ENCODE measurements at places on chromosomes 7 and 10. TPM values are rescaled to one million over a fixed set of nuclear protein-coding genes. Genes with fewer than 3 reads are reported as not detected.

DNA sequence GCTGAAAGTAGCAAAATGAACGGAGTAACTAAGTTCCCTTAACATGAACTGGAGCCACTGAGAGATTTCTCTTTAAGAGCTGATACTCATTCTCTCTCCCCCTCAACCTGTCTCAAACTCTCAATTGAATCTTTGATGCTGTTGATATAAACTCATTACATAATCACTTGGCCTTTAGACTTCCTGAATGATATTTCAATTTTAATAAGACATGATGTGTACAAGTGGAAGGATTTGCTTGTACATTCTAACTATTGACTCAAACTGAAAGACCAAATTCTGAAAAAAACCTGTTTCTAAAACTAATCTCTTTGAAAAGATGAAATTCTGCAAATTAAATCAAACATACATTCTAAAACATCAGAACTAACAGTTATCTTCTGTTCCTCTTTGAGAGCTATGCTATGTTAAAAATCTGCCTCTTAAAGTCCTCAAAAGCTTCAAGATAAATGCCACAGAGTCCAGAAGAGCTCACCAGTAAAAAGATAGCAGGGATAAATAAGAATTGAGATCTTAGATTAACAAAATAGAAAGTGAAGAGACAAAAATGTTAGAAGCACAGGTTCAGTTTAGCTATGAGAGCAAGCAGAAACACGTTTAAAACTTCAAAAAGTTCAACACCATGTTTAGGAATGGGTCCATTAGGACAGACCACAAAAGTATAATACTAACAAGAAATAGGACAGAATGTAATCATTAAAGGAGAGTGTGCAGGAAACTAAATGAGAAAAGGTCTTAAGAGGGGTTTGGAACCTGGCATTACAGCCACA is 46.1 kb downstream of the TNPO3 start:
- ATAC-seq = no peak

GRCh38 chr7:105680505-105681187 is 99.4 kb upstream of the EFCAB10 start:
- ATAC-seq = no peak

- ATAC-seq = no peak
Observed at GRCh38 chr7:22216832-22217475, 140.0 kb downstream of the RAPGEF5 start.

The ABCC2 gene
- 0.36 TPM for total RNA-seq

GRCh38 chr7:39811161-39811614 is 138.9 kb upstream of the CDK13 start:
- ATAC-seq = peak; percentile 54

GRCh38 chr7:54847921-54848320 is 88.9 kb upstream of the SEC61G start:
- no peak for ATAC-seq

DNA sequence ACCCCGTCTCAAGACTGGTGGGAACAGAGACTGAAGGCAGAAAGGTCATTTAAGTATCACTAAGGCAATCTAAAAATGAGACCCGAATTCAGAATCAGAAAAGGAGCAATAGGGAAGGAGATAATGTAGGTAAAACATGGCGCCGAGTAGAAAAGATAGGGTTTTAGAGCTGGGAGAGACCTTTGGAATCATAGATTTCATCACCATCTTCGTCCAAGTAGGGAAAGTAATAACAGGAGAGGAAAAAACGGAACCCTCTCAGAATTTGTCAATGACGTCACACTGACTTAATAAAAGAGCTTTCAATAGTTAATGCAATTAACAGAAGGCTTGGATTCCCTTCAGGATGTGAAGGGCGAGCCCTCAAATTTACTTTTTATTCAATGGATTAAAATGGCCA is 1.0 kb upstream of the UBN2 start:
- ATAC-seq = no peak

The LLCFC1 gene
- total RNA-seq = not detected

- peak; percentile 91 for ATAC-seq
Observed at GRCh38 chr7:44761207-44762161, 12.8 kb downstream of the ZMIZ2 start.

DNA sequence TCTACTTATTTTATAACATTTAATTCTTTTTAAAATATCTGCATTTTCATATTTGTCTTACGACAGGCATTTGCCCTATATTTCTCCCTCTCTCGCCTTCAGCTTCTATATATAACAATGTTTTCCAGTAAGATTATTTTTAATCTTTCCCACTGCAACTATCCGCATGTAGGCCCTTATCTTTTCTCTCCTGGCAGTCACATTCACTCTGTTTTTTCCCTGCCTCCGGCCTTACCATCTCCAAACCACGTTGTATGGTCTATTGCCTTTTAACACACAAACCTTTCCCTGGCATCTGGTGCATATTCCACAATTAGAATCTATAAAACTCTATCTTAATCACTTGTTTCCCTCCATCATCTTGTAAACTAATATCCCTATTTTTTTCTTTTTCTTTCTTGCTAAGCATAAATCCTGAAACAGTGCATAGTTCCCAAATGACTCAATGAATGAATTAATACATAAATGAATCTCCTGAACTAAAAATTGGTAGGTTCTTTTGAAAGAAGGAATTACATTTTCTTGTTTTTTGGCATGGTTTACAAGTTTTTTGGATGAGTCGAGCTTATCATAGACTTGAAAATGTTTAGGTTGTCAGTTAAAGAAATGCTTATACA is 173.2 kb downstream of the SEMA3A start:
- ATAC-seq = no peak

The SKIDA1 gene
- 0.44 TPM for total RNA-seq

The ITPRID1 gene
- total RNA-seq = 0.28 TPM

The PNLIPRP1 gene
- not detected for total RNA-seq

GRCh38 chr7:137658190-137658900 is 188.4 kb downstream of the DGKI start:
- no peak for ATAC-seq

DNA sequence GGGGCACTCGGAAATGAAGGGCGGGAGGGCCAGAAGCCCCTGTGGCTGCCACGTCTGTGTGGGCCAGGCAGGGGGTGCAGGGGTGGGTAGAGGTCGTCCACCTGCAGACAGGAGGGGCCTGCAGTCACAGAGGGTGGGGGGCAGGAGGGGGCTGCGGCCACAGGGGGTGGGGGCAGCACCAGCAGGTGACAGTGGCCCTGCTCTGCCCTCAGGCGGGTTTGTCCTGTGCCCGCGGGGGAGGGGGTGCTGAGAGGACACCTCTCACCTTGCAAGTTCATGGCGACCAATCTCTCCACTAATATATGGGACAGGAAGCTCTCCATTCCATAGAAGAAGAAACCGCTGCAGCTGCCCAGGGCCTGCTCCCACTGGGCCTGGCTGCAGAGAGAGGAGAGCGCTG is 26.6 kb upstream of the NKX6-2 start:
- ATAC-seq = no peak

GRCh38 chr10:77975086-77975666 is 48.6 kb upstream of the DLG5 start:
- no peak for ATAC-seq

- ATAC-seq = no peak
Observed at GRCh38 chr10:48288661-48289060, 14.2 kb upstream of the FRMPD2 start.

The MARCHF5 gene
- 42.9 TPM for total RNA-seq

DNA sequence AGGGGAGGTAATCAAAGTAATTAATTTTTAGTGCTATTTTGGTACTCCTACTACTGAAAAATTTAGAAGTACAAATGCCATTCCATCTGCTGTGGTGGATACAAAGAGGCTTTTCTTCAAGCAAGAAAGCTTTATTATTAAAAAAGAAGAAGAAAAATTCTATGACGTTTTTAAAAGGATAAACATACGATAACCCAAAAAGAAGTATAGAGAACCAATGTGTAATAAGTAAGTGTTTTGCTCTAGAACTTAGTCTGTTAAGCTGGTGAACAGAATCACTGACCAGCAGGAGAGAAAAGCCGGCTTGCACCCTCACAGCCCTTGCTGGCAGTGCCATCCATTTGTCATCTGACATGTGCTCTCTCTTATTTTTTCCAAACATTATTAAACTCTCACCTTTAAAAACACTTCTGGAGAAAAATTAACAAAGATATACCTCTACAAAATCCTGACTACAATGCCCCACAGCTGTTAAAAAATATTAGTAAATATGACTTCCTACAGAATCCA is 81.5 kb downstream of the SRPK2 start:
- ATAC-seq = no peak

The KNDC1 gene
- 3.8 TPM for total RNA-seq

DNA sequence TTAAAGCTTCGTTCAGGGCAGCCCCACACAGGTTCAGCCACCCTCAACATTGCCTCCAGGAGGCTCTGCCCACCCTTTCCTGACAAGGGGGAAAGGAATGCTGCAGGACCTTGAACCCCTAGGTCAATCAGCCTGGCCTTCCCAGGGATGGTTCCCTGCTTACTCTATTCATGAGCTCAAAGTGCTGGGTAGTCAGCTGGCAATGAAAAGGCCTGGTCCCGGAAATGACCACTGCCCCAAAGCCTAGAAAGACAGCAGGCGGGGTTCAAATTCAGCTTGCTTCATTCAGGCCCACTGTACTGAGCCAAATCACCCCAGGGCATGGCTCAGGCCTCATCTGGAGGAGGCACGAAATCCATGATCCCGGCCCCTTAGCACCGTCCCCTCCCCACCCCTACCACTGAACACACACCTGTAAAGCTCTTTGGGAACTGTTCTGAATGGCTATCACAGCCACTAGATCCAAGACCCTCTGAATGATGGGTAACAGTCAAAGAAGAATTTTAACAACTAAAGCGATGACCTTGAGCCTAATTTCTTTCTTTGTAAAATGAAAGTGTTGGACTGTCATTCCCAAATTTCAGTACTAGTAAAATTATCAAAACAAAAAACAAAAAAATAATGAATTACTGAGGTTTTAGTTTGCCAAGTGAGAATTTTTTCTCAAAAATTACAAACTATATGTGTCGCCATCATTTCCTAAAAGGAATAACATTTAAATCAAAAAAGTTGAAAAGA is 1.0 kb downstream of the URGCP start:
- ATAC-seq = peak; percentile 80

- no peak for ATAC-seq
Observed at GRCh38 chr7:19900118-19900517, 126.7 kb upstream of the TMEM196 start.

GRCh38 chr10:103808780-103809179 is 46.6 kb downstream of the SH3PXD2A start:
- no peak for ATAC-seq

The MOGAT3 gene
- not detected for total RNA-seq

GRCh38 chr10:129030996-129031843 is 435.8 kb upstream of the MGMT start:
- ATAC-seq = peak; percentile 78

The DENND2A gene
- total RNA-seq = 1.0 TPM

The RBAK gene
- 9.9 TPM for total RNA-seq

The TACC2 gene
- total RNA-seq = 90.0 TPM

The SLC29A4 gene
- 0.48 TPM for total RNA-seq

DNA sequence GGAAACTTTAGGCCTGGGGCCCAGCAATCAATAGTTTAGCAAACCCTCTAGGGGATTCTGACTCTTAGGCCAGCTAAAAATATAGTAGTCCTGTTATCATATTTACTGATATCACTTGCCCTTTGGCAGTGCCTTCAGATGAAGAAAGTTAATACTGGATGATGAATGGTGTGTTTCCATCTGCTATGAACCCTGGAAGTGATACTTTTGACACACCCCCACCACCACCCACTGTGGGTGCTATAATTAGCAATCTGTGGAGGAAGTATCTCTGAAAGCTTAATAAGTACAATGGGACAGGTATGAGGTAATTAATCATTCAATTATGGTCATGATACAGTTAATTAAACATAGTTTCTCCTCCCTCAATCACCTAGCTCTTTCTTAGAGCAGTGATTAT is 90.4 kb upstream of the LRRTM3 start:
- ATAC-seq = no peak

The SMO gene
- total RNA-seq = 7.1 TPM

The MMP21 gene
- total RNA-seq = 0.08 TPM

The UPK3B gene
- total RNA-seq = 9.6 TPM

The SCIN gene
- total RNA-seq = 1.1 TPM

DNA sequence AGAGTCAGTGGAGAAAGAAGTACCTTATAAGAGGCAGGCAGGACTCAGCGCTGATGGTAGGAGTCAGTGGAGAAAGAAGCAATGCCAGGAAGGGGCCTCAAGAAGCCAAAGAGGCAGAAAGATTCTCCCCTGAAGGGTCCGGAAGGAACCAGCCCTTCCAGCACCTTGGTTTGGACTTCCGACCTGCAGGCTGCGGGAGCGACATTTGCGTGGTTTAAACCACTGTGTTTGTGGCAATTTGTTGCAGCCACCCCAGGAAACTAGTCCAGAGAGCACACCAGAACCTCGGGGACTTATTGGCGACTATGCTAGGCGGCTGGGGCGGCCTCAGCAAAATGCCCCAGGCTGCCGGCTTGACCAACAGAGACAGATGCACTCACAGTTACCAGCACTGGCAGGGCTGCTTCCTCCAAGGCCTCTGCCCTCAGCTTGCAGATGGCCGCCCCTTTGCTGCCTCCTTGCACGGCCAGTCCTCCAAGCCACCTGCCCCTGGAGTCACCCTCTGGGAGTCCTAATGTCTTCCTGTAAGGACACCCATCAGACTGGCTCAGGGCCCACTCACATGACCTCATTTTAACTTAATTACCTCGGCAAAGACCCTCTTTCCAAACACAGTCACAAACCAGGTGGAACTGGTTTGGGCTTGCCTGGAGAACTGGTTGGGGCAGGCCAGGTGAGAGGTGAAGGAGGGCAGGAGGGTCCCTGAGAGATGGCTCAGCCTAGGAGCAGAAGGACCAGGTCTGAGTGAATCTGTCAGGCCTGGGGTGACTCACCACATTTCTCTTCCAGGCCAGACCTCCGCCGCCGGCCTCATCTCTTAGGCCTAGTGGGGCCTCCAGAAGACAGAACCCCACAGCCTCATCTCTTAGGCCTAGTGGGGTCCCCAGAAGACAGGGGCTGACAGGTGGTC is 26.1 kb downstream of the CALML3 start:
- ATAC-seq = peak; percentile 60

DNA sequence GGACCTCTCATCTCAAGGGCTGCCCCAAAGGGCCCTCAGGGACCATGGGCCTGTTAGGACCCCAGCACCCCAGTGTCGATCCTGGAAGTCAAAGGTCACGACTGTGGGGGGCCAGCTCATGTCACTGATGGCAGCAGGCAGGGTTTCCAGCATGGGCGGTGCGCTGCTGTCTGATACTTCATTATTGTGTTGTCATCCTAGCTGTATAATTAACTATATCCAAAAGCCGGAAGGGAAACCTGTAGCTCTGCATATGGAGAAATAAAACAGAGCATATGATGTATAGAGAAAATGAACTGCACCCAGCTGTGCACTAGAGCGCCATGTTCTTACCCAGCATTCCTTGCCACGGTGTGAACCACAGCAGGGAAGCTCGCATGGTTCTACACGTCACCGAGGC is 196.3 kb downstream of the EBF3 start:
- no peak for ATAC-seq

The MYO1G gene
- 1.1 TPM for total RNA-seq

DNA sequence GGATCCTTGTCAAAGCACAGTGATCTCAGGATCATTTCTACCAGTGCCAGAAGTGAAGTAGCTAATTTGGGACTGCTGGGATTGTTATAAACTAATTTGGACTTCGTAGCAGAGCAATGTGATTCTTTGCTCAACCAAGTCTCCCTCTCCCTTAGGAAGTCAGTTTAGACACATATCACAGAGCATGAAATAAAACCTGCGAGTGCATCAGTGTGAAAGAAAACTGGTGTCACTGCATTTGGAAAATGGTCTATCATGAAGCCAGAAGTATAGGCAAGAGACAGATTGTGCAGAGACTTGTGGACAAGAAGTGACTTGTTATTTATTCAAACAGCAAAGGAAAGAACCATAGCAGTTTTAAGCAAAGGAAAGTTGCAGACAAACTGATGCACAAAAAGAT is 560.5 kb upstream of the NRG3 start:
- ATAC-seq = no peak

- peak; percentile 35 for ATAC-seq
Observed at GRCh38 chr7:95690367-95690947, 81.9 kb upstream of the DYNC1I1 start.

GRCh38 chr7:8291397-8292141 is 29.6 kb upstream of the ICA1 start:
- ATAC-seq = no peak

All from esophagus mucosa (tissue), 1 donor.